ENCODE measurements at places on chromosomes 2 and 18.

DNA sequence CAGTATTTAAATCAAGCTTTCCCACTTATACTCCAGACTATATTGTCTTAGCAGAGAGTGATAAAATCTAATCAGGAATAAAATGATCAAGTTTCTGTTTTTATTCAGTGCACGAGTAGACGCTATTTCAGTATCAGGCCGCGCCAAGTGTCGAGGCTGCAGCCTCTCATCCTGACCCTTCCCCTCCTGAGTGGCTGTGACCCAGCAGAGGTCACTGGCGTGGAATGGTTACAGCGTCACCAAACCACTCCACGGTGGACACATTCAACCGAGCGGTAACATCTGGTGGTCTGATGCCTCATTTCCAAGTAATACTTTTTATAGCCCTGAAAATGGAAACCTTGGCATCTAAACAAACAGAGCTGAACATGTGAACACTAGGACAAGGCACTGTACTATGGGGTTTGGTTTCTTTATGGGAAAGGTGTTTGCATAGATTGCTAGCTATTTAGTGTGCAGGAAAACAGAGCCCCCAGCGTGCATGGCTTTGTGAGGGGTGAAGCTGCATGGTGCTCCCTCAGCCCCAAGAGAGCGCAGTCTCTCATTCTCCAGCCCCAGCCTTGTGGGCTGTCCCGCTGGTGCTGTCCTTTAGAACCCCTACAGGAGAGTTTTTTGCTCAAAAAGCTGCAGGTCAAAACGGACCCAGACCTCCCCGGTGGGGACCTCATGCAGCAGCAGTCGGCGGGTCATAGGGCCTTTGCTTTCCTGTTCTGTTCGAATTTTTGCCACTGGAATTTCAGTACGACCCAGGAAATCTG lies 28.4 kb downstream of the FAM228A start:
- no peak for DNase-seq

- no peak for DNase-seq
Measured at GRCh38 chr2:174013315-174013751, 48.2 kb upstream of the SP3 start.

GRCh38 chr18:40864846-40865245 lies 1090.2 kb upstream of the PIK3C3 start:
- DNase-seq: no peak

- no peak for DNase-seq
Measured at GRCh38 chr2:24009367-24009679, 562 bp upstream of the MFSD2B start.

- no peak for DNase-seq
Measured at GRCh38 chr2:118148809-118149208, 60.5 kb downstream of the INSIG2 start.

DNA sequence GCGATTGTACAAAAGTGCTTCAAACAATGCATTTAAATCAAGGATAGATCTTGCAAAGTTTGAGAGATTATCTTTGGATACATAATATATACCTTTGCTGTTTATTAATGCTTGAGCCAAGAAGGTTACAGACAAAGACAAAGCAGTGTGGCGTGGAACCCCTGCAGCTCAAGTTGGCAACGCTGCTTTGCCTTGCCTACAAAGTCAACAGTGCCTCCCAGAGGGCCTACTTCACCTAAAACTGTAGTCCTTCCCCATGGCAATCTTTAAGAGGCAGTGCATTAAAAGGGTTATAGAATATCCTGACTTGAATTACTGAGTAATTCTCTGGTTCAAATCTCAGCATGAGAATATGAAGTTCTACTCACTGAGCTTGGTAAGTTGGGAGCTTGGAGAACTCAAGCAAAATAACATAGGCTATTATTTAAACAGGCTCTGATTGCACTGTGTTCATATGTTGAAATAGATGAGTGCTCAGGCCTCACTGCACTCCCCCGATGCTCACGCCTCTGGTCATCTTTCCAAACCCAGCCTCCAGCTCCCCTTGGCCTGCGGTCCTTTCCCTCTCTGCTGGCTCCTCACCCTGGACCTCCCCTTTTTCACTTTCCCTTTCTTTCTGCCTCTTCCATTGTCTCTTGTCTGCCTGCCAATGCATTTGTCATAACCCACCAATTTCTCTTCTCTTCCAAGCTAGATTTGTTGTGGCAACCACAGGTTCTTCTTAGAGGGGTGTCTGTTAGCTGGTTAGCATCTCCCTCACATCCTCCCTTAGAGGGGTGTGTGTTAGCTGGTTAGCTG lies 96.5 kb downstream of the MYT1L start:
- no peak for DNase-seq

All from CD4-positive, alpha-beta T cell treated with Interleukin-17A for 4 hours (primary cell).